Upper lobe of right lung (tissue), 1 donor: ENCODE measurements at places on chromosomes 16 and 17.

GRCh38 chr16:31085411-31085810 lies 3.3 kb downstream of the PRSS53 start:
- DNase-seq: no peak

GRCh38 chr17:74871356-74872076 lies 1.3 kb downstream of the FDXR start:
- no peak for DNase-seq

GRCh38 chr17:78748048-78748729 lies 33.9 kb downstream of the CYTH1 start:
- DNase-seq: no peak

GRCh38 chr17:65634533-65634932 lies 73.1 kb upstream of the AXIN2 start:
- no peak for DNase-seq

DNA sequence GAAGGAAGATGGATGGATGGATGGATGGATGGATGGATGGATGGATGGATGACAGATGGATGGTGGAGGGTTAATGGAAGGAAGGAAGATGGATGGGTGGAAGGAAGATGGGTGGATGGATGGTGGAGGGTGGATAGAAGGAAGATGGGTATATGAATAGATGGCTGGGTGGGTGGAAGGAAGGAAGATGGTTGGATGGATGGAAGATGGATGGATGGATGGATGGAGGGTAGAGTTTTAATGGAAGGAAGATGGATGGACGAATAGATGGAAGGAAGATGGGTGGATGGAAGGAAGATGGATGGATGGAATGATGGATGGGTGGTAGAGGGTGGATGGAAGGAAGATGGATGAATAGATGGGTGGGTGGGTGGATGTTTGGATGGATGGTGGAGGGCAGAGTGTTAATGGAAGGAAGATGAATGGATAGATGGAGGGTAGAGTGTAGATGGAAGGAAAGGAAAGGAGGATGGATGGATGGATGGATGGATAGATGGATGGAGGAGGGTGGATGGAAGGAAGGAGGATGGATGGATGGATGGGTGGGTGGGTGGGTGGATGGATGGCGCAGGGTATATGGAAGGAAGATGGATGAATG lies 22.1 kb downstream of the MLYCD start:
- DNase-seq: no peak

DNA sequence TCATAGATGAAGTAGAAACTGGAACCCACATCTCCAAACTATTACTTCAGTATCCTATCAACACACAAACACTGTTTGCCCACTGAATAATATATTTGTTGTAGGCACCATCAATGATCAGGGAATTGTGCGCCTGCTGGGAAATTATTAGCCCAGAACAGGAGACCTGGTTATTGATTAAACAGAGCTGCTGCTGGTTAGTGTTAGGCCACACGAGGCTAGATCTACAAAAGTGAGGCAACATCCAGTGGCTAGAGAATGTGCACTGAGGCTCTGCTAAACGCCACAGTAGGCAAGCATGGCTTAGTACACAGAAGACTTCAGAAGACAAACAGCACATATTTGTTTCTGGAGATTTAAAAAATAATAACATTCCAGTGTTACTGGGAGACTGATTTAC lies 11.0 kb downstream of the ABHD15 start:
- no peak for DNase-seq

DNA sequence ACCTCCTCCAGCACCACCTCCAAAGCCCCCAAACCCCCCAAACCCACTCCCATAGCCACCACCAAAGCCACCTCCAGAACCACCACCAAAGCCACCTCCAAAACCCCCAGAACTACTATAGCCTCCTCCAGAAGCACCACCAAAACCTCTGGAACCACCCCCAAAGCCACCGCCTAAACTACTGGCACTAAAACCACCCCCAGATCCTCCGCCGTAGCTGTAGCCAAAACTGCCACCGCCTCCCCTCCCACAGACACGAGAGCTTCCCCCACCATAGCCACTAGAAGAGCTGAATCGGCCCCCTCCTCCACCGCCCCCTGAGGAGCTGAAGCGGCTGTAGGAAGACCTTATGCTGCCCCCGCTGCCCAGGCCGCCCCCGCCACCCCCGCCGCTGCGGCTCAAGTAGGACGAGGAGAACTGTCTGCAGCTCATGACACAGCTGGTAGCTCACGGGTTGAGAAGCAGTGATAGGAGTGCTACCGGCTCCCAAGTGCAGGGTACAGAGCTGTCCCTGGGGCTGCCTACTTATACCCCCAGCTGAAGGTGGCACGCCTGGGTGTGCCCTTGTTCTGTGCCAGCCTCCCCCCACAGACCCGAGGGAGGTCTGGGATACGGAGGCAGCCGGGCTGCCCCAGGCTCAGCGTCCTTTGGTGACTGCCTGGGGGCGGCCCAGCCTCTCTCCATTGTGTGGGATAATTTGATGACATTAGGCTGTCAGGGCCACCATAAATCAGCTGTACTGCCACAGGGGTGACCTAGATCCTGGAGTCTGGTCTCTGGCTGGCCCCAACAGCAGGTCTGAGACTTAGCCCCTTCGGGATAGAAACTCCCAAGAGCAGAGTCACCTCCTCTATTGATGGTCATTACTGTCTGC lies at the start of gene KRT9:
Gene KRT9, minus strand, starts transcription at position 499 of the 874 bp plus-strand sequence. Its CDS starts 67 bp downstream, at position 432.
- no peak for DNase-seq

DNA sequence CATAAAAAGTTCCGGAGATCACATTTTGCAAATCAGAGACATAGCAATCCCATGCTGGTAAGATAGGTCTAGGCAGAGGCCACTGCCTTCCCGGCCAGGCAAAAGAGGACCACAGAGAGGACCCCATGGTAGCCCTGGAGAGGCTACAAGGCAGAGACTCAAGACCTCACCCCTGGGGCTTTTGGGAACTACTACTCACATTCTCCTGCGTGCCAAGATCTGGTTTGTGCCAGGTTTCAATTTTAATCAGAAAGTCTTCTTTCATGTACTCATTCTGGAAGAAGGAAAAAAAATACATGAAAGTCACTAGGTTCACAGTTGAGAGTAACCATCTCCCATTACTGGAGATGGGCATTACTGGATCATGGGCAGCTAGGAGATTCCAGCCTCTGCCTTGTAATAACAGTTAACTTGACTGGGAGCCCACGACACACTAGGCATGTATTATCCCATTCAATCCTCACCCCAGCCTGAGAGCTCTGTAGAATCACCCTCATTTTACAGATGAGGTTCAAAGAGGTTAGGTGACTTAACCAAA lies 21.2 kb downstream of the PITPNA start:
- no peak for DNase-seq

GRCh38 chr17:12342609-12343435 lies 322.1 kb downstream of the MAP2K4 start:
- DNase-seq: no peak

DNA sequence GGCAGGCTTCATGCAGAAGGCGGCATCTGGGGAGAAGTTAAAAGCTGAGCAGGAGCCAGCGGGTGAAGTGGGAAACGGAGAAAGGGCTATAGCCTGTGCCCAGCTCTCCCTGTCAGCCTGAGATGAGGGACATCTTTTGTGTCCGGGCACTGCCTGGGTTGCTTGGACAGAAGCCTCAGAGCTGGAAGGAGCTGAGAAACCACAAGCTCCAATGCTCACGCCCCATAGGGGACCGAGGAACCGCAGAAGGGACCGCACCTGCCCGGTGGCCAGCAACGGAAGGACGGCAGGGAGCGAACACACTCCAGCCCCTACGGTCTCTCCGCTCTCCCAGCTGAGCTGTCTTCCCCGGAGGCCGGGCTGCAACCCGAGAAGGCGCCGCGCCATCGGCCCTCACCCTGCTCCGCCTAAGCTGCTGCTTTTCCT lies 175.8 kb downstream of the NPIPB11 start:
- peak; percentile 63 for DNase-seq

DNA sequence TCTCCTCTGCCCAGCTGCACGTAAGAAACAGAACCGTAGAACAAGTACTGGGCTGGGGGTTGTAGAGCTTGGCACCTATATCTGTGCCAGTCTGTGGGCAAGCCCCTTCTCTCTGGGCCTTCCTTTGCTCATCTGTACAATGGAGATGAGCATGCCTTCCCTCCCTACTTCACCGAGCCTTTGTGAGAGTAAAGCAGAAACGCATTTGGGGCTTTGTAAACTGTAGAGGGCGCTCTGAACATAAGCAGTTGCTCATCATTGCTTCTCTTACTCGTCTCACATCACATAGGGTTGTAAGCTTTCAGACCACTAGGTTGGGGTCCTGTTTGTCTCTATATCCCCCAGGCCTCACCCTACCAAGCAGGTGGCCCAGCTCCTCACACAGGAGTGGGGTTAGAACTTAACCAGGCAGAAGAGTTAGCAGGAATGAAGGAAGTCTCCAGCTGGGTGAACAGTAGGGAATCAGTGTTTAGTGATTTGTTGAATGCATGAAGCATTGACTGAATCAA lies 15.1 kb downstream of the SAMD14 start:
- DNase-seq: no peak

- DNase-seq: peak; percentile 72
Observed at GRCh38 chr16:75287708-75288107, 36.3 kb upstream of the BCAR1 start.

GRCh38 chr16:56332464-56333079 lies 92.8 kb downstream of the AMFR start:
- peak; percentile 75 for DNase-seq

- no peak for DNase-seq
Observed at GRCh38 chr16:2519711-2520080, 475 bp upstream of the AMDHD2 start.

- no peak for DNase-seq
Observed at GRCh38 chr16:55436587-55436986, 42.4 kb upstream of the MMP2 start.

- DNase-seq: no peak
Observed at GRCh38 chr17:56653877-56654276, 60.4 kb downstream of the NOG start.

- DNase-seq: no peak
Observed at GRCh38 chr17:57781386-57782061, 36.4 kb upstream of the CCDC182 start.

DNA sequence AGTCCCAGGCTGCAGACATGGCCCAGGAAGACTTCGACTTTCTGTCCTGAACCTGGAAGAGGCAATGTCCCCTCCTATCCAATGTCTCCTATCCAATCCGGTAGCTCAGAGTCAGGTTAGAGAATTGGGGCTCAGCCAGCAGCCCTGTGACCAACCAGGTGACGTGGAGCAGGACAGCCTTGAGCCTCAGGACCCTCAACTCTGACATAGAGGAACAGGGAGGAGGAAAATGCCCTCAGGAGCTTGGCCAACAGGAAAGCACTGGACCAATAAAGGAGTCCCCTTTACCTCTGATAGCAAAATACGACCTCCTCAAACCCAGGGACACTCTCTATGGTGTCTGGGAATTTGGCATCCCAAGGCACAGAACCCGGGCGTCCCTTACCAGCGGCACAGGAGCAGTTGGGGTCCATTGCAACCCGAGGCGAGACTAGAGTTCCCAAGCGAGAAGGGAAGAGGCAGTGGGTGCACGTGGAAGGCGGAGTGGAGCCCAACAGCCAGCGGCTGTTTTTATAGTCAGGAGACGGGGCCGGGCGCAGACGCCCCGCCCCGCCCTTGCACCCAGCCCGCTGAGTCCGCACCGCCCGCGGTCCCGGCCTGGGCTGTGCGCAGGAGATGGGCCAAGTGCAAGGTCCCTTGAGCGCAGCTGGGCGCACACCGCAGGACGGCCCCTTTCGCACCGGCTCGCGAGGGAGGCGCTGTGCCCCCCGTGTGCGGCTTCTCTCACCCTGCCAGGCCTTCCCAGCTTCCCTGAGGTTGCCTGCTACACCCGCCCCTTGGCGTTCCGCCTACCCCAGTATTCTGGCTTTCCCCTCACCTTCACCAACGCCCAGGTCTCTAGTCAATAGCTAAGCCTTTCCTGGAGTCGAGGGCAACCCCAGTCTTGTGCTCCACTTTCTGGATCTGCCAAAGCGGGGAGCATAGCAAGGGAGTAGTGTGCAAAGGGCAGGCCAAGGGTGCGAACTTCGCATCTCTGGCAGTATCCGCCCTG lies at the start of gene MT1G:
Gene MT1G, minus strand, starts transcription at position 485 of the 991 bp plus-strand sequence. Its CDS starts 72 bp downstream, at position 413.
- DNase-seq: peak; percentile 74

DNA sequence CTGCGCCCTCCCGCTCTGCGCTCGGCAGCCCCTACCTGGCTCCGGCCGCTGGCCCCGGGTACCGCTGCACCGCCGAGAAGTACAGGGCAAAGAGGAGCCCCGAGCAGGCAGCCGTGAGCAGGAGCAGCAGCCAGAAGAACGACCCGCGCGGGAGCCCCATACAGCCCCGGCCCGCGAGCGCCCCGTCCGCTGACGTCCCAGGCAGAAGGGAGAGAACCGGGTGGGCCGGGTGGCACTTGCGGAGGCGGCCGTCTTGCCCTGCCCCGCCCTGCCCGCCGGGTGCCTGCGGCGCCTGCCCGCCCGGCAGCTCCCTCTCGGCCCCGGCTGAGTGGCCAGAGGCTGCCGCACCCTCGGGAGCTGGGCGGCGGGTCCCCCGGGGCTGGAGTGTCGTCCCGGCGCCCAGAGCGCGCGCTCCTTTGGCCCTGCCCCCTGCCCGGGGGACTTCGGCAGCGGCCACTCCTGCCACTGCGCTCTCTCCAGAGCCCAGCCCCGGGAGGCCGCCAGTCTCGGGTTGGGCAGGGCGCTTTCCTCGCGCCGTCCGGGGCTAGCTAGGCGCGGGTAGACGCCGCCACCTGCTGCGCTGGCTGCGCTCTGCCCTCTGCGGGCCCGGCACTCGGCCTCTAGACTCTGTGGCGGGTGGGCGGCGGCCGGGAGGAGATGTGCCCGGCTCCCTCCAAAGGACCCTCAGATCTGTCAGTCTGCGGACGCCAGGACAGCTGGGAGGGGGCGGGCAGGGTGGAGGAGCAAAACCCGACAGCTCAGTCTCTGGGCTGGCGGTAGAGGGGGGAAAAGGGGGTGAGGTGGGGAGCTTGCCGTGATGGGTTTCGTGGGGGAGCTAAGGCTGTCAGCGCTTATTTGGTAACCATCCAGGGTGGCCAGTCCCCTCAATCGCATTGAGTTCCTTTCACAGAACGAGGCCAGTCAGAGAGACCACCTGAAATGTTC lies at the start of gene ST6GALNAC2:
Gene ST6GALNAC2, minus strand, starts transcription at position 212 of the 945 bp plus-strand sequence. Its CDS starts 52 bp downstream, at position 160.
- peak; percentile 95 for DNase-seq

DNA sequence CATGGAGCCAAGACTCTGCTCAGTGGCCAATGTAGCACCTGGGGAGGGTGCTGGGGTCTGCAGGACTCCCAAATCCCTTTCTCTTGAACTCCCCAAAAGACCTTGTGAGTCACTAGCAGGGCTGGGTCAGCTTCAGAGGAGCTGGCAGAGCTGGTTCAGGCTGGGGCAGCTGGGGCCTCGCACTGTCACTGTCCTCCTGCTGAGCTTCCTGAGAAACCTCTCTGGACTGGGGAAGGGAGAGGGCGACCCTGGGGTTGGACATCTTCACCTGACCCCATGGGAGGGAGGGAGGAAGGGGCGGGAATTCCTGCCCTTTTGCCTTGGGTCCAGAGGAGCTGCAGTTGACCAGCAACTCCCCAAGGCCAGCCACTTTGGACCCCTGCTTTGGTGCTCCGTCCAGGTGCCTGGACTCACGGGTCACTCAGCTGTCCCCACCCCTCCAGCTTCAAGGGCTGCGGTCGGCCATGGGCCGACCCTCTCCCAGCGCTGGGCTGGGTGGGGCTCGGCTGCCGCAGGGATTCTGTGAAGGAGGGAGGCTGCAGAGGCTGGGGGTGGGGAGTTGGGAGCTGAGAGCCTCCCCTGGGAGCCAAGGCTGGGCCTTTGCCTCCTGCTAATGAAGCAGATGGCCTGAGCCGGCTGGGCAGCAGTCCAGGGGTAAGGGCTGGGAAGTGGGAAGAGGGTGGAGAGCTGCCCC lies 9.2 kb downstream of the FMNL1 start:
- DNase-seq: no peak

- DNase-seq: no peak
Observed at GRCh38 chr17:39534768-39535405, 72.8 kb downstream of the NEUROD2 start.

- no peak for DNase-seq
Observed at GRCh38 chr17:59812139-59812538, 80.6 kb downstream of the TUBD1 start.

- DNase-seq: no peak
Observed at GRCh38 chr16:85034591-85035433, 7.2 kb downstream of the KIAA0513 start.

- DNase-seq: no peak
Observed at GRCh38 chr16:76984196-76984595, 206.8 kb upstream of the MON1B start.
